ENCODE measurements at places on chromosomes 12 and 14.

- no peak for DNase-seq
Observed at GRCh38 chr14:23776296-23776695, 140.1 kb downstream of the DHRS2 start.

DNA sequence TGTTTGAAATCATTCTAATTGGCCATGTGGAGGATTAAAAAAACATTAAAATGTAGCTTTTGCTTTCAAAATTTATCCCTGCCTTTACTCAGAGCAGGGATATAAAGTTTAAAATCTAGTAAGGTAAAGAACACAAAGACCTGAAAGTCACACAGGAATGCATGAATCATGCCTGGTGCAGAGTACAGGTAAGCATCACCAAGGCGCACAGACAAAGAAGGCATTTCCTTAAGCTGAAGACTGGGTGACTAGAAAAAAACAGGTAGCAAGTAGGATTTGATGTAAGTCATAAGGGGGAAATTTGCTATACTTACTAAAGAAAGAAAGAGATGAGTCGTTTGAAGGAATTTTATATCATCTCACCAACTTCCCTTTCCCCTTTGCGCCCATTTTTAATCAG is 405.6 kb downstream of the GXYLT1 start:
- DNase-seq: no peak

GRCh38 chr14:95303552-95303951 is 16.2 kb downstream of the CLMN start:
- DNase-seq: no peak

DNA sequence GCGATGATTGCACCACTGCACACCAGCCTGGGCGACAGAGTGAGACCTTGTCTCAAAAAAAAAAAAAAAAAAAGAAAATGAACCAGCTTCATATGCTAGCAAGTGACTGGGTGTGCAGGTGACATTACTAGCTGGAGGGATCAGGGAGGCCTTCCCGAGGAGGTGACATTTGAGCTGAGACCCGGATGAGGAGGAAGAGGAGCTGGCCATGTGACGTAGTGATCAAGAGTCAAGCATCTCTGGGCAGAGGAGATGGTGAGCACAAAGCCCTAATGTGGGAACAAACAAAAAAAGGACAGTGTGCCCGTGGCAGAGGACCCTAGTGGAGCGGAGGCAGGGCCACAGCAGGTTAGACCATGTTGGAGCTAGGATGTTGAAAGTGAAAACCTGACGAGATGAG is 3.5 kb upstream of the PTPN6 start:
- no peak for DNase-seq

GRCh38 chr12:107655281-107656065 is 30.1 kb upstream of the PWP1 start:
- no peak for DNase-seq

GRCh38 chr14:102373110-102373509 is 10.4 kb downstream of the TECPR2 start:
- DNase-seq: no peak

DNA sequence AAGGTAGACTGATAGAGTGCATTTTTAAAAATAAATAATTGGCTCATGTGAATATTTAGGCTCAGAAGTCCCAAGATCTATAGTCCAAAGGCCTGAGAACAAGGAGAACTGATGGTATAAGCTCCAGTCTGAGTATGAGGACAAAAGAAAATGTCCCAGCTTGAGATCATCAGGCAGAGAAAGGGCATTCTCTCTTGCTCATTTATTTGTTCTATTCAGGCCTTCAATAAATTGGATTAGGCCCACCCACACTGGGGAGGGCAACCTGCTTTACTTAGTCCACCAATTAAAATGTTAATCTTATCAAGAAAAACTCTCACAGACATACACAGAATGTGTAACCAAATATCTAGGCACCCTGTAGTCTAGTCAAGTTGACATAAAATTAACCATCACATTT is 644.4 kb upstream of the MDGA2 start:
- DNase-seq: no peak

DNA sequence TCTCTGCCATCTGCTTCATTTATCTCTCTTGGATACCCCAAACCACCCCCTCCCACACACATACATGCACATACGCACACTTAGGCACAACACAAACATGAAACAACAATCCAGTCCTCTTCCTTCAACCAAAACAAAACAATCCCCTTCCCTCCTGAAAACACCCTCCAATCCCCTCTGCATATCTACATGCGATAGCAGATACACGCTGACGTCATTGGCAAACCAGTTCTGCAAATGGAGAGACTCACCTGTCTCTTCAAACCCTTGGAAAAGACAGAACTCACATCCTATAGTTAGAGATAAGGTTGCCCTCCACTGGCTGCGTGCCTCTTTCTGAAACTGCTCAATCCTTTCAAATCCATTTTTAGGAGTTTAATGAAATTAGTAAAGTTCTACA is 37.2 kb upstream of the RMST start:
- DNase-seq: no peak
